ENCODE measurements at places on chromosomes 6 and 20. TPM values are rescaled to one million over a fixed set of nuclear protein-coding genes. Genes with fewer than 3 reads are reported as not detected.

- no peak for DNase-seq
These were observed 18.2 kb downstream of the FBXL4 start for GRCh38 chr6:98929498-98930060.

DNA sequence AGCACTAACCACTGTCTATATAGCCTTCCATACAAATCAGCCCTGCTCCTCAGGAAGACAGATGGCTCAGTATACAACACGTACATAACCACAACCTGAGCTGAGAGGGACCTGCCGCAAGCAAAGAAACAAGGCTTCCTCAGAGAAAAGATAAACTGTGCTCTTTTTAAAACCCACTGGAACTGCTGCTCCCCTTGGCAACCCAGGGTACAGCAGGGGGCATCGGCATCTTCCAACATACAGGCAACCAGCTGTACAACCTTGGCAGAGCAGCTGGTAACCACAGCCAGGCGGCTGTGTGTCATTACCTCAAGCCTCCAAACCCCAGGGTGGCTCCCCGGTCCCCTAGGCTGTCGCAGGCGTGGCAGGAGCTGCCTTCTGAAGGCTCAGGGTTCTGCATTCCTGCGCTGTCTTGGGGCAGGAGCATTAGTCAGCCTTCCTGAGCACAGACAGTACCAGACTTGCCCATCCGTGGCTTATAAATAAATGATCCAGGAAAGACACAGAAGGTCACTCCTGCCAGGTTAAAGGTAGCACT, 249.5 kb downstream of the ADGRG6 start:
- no peak for DNase-seq

- DNase-seq = no peak
These were observed 187.7 kb downstream of the NFATC2 start for GRCh38 chr20:51354769-51355319.

The LIME1 gene
- 12.2 TPM for total RNA-seq

DNA sequence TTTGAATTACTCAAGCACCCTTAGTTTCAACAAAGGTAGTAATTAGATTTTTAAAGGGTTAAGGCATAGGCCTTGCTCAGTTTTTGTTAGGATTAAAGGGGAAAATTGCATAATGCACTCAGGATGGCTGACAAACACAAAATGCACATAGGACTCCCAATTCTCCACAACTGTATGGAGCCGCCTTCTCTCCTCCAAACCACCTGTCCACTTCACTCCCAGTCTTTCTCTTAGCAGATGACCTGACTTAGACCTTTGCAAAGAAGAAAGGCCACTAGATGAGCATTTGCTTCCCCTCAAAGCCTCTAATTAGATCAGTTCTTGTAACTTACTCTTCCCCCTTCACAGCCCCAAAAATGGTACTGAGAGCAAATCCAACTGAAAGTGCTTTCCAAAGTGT, 20.1 kb downstream of the NSFL1C start:
- no peak for DNase-seq

The CTAGE9 gene
- total RNA-seq = not detected

- DNase-seq = no peak
These were observed 237.7 kb downstream of the ARID1B start for GRCh38 chr6:157014871-157015270.

DNA sequence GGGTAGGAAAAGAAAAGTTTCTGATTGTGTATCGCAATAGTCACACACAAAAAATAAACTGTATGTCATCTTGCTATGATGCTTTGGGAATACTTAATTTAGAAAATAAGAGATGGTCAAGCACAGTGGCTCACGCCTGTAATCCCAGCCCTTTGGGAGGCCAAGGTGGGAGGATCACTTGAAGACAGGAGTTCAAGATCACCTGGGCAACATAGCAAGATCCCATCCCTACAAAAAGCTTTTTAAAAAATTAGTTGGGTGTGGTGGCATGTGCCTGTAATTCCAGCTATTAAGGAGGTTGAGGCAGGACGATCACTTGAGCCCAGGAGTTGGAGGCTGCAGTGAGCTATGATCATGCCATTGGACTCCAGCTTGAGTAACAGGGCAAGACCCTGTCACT, 27.6 kb downstream of the MAP7 start:
- no peak for DNase-seq

DNA sequence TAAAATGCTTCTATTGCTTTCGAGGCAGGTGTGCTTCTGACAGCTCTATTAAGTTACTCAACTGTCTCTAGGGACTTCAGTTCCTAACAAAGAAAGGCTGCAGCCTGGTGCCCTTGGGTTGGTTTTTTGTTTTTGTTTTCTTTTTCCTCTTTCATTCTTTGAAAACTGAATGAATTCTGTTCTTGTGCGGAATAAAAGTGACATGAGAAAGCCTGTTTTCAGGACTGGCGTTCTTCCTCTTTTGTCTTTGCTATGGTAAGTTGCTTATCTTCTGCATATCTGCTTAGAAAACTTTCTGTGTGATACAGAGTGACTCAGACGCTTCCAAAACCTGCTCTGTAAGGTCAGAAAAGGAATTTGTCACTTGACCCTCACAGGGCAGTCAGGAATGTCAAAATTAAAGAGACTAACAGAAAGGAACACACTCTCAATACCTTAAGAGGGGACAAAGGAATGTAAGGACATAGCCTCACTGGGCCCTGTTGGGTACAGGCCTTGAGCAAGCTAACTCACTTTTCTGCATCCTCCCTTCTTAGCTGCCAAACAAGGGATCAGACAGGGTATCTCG, 56.2 kb upstream of the NHSL1 start:
- DNase-seq = no peak

DNA sequence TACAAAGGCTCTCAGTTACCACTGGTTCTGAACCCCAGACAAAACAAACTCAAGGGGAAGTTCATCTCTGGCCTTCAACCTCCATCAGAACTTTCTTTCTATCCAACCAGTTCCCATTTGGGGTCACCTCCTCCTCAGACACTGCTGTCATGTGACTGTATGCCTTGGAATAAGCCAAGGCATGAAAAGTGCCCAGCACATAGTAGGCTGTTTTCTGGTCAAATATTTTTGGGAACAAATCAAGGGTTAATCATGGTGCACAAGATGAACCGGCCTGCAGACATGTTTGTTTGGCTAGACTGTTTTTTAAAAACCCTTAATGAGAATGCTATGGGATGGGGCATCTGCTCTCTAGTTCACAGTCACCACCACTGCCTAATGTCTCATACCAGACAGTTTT, 48.9 kb upstream of the MRPS10 start:
- DNase-seq = no peak

GRCh38 chr20:32201977-32202363, 5.6 kb downstream of the PLAGL2 start:
- DNase-seq = no peak

- DNase-seq = no peak
These were observed 260.3 kb downstream of the ALDH8A1 start for GRCh38 chr6:134689641-134690040.

GRCh38 chr20:41072915-41073314, 44.3 kb downstream of the TOP1 start:
- no peak for DNase-seq

DNA sequence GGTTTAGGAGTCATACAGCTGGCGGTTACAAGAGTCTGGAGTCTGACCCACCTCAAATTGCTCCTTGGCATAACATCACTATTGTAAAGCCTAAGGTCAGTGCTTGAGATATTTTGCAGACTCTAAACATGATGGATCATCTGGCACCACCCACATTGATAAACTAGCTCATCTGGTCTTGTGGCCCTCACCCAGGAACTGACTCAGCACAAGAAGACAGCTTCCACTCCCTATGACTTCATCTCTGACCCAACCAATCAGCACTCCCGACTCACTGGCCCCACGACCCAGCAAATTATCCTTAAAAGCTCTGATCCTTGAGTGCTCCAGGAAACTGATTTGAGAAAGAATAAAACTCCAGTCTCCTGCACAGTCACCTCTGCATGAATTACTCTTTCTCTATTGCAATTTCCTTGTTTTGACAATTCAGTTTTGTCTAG, 115.9 kb downstream of the CD24 start:
- no peak for DNase-seq

The TNXB gene
- total RNA-seq = 51.3 TPM

The NRSN1 gene
- total RNA-seq = not detected

GRCh38 chr6:73566954-73567591, 46.2 kb upstream of the EEF1A1 start:
- DNase-seq = peak; percentile 90

GRCh38 chr6:166105341-166106075, 62.1 kb downstream of the TBXT start:
- no peak for DNase-seq

The GABRR2 gene
- total RNA-seq = not detected

The RWDD2A gene
- 1.7 TPM for total RNA-seq

The PAX1 gene
- total RNA-seq = not detected

The ZNF391 gene
- total RNA-seq = 1.5 TPM

The PRDM13 gene
- total RNA-seq = not detected

- DNase-seq = no peak
These were observed 272.2 kb upstream of the THEMIS start for GRCh38 chr6:128172752-128173682.

DNA sequence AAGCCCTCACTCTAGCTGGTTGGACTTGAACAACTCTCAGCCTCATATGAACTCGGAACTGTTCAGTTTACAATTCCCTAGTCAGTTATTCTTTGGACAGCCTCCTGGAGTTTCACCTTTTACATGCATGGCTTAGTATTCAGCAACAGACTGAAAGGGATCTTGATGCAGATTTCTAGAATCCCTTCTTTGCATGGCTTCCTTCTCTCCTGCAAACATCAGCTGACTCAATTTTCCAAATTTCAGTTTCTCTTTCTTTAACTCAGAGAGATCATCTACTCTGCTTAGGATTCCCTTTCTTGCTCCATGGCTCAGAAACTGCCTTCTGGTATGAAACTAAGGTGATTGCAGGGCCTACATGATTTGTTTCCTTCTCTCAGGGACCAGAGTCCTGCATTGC, 99.6 kb downstream of the CEP57L1 start:
- no peak for DNase-seq

DNA sequence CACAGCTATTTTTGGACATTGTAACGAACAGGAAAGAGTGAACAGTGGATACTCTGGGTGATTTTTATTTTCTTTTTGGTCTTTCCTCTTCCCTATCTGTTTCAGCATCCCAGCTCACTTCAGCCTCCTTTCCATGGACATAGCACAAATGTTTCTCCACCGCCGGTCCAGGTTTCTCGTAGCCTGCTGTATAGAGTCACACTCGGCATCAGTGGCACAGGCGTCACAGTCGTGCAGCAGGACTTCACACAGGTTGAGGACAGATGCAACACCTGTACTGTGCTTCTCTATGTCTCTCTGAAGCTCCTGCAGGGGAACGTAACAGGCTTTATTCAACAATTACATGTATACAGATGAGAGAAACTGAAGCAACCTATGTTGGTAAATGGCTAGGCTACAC, 348.3 kb downstream of the ESR1 start:
- DNase-seq = no peak

GRCh38 chr20:1876975-1877608, 18.1 kb upstream of the SIRPA start:
- no peak for DNase-seq

The POU5F1 gene
- total RNA-seq = 8.5 TPM

The CYP39A1 gene
- 20.0 TPM for total RNA-seq

- no peak for DNase-seq
These were observed 55.0 kb upstream of the TBXT start for GRCh38 chr6:166222631-166223030.

The BCAS1 gene
- total RNA-seq = 1.7 TPM

DNA sequence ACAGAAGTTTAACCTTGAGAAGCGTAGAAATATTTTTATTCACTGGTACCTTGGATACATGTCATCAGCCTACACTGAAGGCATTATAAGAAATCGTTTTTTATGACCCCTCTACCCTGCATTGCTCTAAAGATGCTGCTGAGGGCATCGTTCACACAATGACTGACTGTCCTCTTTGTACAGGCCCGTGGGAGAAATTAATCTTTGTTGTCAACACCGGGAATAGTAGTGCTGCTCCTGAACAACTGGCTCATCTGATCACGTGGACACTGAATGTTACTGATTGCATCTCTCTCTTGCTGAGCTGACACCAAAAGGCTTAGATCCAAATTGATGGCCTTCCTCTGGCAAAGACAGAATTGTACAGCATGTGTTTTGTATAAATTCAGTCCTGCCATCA, 157.1 kb upstream of the SMLR1 start:
- no peak for DNase-seq

GRCh38 chr6:16698997-16699868, 62.0 kb downstream of the ATXN1 start:
- no peak for DNase-seq

GRCh38 chr6:74128536-74128935, 432.5 kb downstream of the CD109 start:
- DNase-seq = no peak

The KCNK15 gene
- total RNA-seq = 1.4 TPM

- DNase-seq = no peak
These were observed 251.6 kb downstream of the ADGB start for GRCh38 chr6:146850238-146850896.

GRCh38 chr6:25476126-25476525, 175.9 kb upstream of the SCGN start:
- DNase-seq = no peak

The SMLR1 gene
- not detected for total RNA-seq

DNA sequence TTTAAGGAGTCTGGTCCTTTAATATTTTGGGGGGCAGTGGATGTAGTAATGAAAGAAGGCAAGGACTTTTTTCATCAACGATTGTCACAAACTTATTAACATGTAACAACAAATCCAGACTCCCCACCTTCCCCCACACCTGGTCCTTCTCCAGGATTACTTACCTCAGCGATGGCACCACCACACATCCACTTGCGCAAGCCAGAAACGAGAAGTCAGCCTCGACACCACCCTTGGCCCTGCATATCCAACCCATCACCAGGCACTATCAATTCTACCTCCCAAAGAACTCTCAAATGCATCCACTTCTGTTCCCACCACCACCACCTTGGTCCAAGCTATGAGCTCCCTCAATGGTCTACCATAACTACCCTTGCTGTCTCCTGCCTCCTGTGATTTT, 6.6 kb downstream of the EZR start:
- no peak for DNase-seq

Measured in suprapubic skin (tissue), 4 donors.